ENCODE measurements at places on chromosomes 12 and 14.

- DNase-seq: no peak
Measured at GRCh38 chr14:99679996-99680395, 4.1 kb upstream of the CYP46A1 start.

- DNase-seq: peak; percentile 6
Measured at GRCh38 chr12:122333142-122334087, 67.1 kb upstream of the VPS33A start.

- DNase-seq: peak; percentile 4
Measured at GRCh38 chr14:21868442-21869046, 194.9 kb upstream of the OR4E1 start.

DNA sequence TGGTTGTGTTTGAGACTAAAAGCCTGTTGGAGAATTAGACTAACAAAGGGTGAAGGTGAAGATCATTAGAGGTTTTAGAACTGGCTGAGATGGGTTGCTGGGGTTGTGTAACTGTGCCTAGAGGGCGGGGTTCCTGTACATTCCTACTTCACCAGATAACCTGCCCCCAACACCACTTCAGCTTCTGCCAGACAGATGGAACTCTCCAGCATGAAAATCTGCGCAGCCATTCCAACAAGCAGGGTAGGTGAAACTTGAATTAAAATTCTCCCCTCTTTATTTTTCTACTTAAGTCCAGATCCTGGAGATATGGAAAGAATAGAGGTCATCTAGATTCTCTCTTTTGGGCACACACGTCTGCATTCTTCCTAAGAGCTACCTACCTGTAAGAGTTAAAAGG lies 6.0 kb downstream of the FOXG1 start:
- DNase-seq: no peak

DNA sequence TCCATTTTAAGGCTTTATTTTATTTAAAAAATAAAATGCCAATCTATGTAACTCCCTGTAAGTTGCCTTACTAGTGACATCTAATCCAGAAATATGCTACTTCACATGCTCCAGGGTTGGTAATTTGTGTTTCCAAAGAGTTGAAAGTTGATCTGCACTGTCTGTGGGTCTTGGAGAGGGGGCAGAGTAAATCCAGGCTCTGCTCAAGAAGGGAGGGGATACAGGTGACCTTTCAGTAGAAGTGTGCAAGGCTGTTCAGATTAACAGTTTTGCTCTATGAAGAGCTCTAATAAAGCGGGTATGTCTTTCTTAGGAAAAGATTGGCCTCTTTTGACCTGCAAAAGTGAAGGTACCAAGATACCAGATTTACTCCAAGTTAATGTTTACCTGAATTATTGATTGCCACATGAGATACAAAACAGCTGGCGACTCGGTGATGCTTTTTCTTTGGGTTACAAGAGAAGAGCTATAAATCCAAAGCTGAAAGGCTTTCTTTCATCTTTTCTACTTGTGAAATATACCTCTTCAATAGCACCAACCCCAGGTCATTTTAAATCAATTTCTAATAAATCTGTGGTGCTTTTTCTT lies 75.6 kb upstream of the FLRT2 start:
- DNase-seq: no peak

GRCh38 chr12:123449856-123450255 lies 8.1 kb upstream of the SNRNP35 start:
- DNase-seq: no peak

GRCh38 chr12:24360907-24361306 lies 411.4 kb upstream of the SOX5 start:
- DNase-seq: no peak

- DNase-seq: no peak
Measured at GRCh38 chr12:109711596-109712461, 1.8 kb upstream of the FAM222A start.

GRCh38 chr12:117235261-117235660 lies 45.0 kb upstream of the FBXO21 start:
- no peak for DNase-seq

DNA sequence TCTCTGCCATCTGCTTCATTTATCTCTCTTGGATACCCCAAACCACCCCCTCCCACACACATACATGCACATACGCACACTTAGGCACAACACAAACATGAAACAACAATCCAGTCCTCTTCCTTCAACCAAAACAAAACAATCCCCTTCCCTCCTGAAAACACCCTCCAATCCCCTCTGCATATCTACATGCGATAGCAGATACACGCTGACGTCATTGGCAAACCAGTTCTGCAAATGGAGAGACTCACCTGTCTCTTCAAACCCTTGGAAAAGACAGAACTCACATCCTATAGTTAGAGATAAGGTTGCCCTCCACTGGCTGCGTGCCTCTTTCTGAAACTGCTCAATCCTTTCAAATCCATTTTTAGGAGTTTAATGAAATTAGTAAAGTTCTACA lies 37.2 kb upstream of the RMST start:
- DNase-seq: no peak

DNA sequence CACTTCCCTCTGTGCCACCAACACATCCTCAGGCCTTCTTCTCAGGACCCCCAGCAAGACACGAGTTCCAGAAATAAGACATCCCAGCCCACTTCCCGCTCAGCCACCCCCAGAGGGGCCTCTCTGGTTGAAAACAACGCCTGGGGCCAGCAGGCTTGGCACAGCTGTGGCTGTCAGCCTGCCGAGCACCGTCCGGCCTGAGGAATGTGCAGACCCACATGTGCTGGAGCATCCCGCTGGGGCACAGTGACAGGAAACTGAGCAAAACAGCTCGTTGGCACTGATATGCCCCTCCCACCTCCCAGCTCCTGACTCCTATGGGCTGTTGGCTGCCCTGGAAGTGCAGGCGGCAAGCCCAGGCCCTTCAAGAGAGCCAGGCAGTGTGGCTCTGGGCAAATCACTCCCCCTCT lies 1.4 kb downstream of the SYNE3 start:
- DNase-seq: peak; percentile 85

GRCh38 chr14:46626876-46627275 lies 24.7 kb downstream of the RPL10L start:
- no peak for DNase-seq
